H7 (cell line): ENCODE measurements at places on chromosomes 6 and 20. TPM values are rescaled to one million over a fixed set of nuclear protein-coding genes. Genes with fewer than 3 reads are reported as not detected.

DNA sequence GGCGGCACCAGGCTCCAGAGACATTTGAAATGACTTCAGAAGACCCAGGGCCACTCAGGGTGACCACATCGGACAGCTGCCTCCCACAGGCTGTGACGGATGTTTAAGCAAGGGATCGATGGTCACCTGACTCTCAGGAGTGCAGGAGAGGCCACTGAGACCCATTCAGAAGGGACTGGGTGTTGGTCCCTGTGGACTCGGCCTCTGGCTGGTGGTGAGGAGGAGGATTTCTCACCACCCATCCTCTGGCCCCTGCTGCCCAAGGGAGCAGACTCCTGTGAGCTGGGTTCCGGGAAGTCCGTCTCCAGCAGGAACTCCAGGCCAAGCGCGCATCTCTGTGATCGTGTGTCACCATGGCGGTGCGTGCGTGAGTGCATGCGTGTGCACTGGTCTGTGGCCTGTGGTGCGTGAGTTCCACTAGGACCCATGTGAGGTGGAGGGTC, 25.5 kb downstream of the NPEPL1 start:
- peak; percentile 24 for DNase-seq

DNA sequence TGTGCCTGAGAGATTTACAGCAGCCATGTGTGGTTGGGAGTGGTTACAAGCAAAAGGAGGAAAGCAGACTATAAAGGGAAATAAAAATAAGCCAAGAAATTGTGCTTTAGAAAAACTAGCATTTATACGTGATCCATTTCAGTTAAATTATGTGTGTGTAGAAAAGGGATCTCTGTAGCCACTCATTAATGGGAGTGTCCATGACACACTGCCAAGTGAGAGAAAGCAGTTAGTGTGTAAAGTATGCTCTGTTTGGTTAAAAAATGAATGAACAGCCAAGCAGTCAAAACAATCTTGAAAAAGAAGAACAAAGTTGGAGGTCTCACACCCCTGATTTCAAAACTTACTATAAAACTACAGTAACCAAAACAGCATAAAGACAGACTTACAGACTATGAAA, 67.9 kb upstream of the GGTLC1 start:
- no peak for DNase-seq

GRCh38 chr20:24763386-24764026, 185.6 kb upstream of the CST7 start:
- DNase-seq, result no peak

GRCh38 chr20:37523911-37524700, 3.1 kb downstream of the NNAT start:
- DNase-seq, result no peak

DNA sequence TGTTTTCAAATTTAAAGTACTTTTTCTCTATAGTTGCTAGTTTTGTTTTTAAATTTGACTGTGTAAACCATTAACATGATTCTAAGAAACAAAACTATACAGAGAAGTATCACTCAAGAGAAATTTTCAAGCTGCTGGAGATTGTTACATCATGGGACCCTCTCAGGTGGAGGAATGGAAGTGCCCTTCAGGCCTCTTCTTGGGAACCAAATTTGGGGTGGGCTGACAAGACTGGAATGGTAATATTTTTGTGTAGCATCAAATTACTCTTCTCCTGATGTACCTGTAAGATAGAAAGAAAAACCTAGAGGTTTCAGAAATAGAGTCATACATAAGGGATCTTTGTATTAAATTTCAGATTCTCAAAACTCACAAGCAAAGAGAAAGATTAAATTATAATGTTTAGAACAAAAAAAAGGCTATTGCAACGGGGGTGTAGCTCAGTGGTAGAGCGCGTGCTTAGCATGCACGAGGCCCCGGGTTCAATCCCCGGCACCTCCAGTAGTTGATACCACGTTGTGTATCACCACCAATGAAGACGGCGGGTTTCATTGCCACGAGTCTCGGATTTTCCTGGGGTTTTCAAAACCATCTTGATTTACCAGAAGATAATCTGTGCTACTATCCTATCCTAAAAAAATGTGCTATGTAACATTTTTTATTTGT, 193.7 kb downstream of the GPX5 start:
- DNase-seq, result no peak

DNA sequence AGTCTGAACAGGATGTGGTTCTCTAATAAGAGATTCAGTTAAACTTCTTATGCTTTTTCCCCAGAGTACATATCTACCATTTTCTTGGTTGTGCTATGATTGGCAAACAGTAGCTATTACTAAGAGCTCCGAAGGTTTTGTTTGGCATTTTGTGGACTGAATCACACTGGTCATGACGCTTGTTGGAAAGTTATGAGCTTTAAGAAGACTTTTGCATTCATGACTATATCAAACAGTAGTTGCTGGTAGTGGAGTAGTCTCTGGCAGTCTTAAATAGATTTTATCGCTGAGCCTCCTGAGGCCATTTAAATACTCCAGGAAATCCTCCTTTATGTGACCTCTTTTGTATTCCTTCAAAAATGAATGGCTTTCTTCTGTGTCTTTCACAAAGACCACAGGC, 40.8 kb downstream of the CCDC170 start:
- no peak for DNase-seq

- no peak for DNase-seq
Measured at GRCh38 chr6:44598679-44599078, 211.2 kb downstream of the CDC5L start.

DNA sequence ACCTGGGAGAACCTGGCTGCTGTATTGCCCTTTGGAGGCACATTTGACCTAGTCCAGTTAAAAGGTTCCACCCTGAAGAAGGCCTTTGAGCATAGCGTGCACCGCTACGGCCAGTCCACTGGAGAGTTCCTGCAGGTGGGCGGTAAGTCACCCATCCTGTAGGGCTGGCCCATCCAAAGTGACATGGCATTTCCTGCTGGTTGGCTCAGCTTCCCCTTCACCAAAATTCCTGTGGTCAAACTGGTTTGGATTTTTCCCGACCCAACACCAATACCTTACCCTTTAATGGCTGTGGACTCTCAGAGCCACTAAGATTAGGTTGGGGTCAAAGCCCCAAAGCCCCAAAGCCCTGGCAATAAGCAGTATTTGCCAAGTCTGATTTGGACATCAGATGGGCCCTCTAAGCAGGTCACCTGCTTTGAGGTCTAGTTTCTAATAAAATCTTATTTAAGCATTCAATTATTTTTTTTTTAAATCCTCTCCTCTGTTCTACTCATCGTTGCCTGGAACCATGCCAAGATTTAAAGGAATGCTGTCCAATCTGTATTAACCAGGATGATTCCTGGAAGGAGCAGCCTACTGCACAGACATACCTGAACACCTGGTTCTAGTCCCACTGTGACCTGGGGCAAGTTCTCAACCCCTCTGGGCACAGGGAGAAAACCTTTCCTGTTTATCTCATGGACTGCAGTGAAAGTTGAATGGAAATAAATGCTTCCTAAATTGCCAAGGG, 40.8 kb downstream of the NT5E start:
- no peak for DNase-seq

GRCh38 chr6:44850312-44850711, 462.8 kb downstream of the CDC5L start:
- no peak for DNase-seq

DNA sequence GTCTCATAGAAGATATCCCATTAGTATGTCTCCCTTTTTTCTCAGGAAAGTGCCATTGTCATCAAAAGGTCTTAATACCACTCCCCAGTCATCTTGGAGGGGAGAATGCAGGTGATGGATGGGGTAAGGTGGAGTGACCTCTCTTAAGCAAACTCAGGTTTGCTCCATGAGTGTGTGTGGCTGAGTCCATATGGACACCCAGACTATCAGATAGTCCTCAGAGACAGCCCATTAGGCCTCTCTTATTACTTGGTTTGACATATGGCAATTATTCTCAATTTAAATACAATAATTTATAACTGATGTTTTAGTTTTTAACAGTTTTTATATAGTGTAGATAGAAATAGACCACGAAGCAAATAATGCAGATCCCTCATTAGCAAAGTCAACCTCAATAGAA, 23.2 kb downstream of the LAMA4 start:
- no peak for DNase-seq

GRCh38 chr6:96227135-96227534, 211.4 kb downstream of the FUT9 start:
- DNase-seq, result no peak

- DNase-seq, result no peak
Measured at GRCh38 chr6:5712349-5713215, 294.1 kb downstream of the NRN1 start.

GRCh38 chr6:31740397-31741223, 805 bp downstream of the MSH5 start:
- DNase-seq, result peak; percentile 73

DNA sequence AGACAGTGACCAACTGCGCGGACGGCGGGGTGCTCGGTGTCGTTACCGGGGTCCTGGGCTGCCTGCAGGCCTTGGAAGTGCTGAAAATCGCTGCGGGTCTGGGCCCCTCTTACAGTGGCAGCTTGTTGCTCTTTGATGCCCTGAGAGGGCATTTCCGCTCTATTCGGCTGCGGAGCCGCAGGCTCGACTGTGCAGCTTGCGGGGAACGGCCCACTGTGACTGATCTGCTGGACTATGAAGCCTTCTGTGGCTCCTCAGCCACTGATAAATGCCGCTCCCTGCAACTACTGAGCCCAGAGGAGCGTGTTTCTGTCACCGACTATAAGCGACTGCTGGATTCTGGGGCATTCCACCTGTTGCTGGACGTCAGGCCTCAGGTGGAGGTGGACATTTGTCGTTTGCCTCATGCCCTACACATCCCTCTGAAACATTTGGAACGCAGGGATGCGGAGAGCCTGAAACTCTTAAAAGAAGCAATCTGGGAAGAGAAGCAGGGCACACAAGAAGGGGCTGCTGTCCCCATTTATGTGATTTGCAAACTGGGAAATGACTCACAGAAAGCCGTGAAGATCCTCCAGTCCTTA, 1.0 kb downstream of the MOCS3 start:
- no peak for DNase-seq

DNA sequence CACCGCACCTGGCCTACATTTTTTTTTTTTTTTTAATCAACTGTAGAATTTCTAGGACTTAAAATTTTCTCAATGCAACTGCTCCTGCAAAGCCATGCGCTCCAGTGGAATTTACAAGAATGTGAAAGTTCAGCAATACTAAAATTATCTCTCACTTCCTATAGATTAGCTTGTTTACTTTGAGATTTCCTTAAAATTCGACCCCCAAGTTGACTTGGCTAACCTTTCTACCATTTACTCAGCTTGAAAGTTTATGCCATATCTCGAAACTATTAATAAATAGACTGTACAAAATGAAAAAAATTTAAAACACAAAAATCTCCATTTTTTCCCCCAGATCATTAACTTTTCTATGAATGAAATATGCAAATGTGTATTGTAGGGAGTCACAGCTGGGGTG, 64.3 kb downstream of the ZBTB2 start:
- no peak for DNase-seq

DNA sequence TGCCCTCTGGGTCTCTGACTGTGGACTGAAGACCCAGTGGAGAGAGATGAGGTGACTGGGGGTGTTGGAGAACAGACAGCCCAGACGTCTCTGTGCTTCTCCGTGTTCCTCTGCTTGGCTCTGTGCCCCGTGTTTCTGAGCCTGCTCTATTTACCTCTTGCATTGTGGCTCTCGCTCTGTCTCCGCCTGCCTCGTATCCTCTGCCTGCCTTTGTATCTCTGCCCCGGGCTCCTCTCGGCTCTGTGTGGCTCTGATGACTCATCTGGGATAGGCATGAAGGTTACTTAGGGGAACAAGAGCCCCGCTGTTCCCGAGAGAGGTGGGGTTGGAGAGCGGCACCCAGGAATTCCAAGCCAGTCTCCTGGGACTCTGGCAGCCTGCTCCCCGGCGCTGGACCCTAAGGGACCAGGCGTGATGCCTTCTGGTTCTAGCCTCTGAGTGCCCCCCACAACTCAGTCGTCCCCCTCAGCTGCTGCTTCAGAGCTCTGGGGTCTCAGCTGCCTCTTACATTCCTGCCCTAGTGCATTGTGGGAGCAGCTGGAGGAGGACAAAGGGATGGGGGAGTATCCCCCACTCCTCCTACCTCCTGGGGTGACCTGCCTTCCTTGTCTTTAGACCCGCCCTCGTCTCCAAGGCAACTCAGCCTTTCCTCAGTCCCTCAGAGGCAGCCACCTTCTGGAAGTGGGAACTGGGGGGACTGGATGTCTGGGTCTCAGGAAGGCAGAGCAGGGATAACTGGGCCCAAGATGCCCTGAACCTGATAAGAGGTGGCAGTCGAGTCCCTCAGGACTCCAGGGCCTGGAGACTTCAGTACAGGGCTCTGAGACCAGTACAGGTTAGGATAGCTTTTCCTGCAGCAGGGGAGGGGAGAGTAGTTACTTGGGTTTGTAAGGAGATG, 1.9 kb downstream of the DDR1 start:
- DNase-seq, result peak; percentile 98

- DNase-seq, result no peak
Measured at GRCh38 chr6:24827162-24827561, 28.4 kb upstream of the ARMH2 start.

GRCh38 chr6:134201716-134202115, 116.2 kb downstream of the SGK1 start:
- no peak for DNase-seq

DNA sequence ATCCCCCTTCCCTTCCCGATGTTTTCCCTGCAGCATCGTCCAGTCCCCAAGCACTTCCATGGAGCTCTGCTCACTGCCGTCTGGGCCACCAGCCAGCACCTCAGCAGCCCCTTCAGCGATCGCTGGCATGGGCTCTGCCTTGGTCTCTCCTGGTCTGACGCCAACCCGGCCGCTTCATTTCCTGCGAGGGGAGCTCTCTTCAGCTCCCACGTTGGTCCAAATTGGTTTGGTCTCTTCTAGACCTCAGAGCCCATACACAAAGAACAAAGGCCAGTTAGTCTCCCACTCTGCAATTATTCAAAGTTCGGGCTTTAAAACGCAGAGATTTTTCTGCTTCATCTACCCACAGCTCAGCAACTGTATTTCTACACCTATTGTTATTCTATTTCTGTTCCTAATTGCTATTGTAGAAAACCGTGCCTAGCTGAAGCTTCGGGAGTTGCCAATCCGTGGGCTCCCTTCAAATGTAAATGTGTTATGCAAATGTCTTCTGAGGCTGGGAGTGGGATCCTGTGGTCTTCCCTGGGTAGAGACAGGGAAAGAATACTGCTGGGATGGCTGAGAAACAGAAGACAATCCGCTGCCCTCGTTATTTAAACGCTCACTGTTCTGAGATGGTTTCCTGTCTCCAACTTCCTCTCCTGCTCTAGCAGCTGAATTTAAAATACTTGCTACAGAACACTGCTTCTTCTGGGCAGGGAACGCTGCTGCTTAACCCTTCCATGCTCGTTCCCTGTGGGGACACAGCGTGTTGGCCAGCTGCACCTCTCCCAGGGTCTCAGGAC, 154.2 kb upstream of the QKI start:
- DNase-seq, result peak; percentile 91

PLN gene
- total RNA-seq, result not detected in 2 replicates

LAMA2 gene
- 2.2 and 2.8 TPM in 2 replicates for total RNA-seq

GSTA3 gene
- total RNA-seq, result not detected in 2 replicates

HRH3 gene
- total RNA-seq, result 0.85 and 1.9 TPM in 2 replicates

CABLES2 gene
- total RNA-seq, result 7.7 and 8.3 TPM in 2 replicates
